ENCODE measurements at places on chromosomes 4 and X.

DNA sequence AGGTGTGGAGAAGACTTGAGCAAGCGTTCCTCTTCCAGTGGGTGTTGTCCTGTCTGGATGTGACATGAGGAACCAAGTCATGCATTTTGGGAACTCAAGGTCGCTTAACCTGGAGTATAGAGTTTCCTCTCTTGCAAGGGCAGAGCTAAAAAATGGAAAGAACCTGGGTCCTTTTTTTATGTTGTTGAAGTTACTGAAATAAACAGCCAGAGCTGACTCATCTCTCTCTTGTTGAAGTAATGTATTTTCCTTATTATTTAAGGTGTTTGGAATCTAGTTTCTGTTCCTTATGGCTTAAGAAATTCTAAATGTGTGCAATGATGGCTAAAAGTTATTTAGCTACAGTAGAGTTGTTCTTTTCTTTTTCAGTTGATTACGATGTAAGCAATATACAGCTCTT is 314.5 kb downstream of the CAMK2D start:
- no peak for DNase-seq

DNA sequence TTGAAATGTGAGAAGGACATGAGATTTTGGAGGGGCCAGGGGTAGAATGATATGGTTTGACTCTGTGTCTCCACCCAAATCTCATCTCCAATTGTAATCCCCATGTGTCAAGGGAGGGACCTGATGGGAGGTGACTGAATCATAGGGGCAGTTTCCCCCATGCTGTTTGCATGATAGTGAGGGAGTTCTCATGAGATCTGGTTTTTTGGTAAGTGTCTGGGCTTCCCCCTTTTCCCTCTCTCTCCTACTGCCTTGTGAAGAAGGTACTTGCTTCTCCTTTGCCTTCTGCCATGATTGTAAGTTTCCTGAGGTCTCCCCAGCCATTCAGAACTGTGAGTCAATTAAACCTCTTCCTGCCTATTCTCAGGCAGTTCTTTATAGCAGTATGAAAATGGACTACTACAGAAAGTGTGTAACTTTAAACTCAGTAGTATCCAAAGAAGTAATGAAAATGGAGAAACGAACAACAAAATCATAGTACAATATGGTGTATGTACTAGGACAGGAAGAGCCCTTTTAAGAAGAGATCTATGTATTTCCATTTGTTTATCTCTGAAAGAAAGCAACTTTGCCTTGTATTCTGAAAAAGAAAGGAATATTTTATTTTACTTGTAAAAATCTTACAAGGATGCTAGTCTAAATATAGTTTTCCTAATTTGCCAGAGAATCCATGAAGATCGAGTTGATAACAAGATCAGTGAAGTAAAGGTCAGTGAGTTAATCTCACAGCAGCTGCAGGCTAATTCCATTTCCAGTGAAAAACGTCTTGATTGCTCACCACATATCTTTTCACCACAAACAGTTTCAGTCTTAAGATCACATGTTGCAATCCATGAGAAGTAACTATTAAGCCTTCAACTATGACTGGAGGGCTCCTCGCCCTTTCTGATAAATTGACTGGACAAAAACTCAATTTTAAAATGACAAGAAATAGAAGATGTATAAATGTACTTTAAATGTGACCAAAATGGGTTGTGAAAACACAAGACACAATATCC is 20.5 kb downstream of the PKD2 start:
- no peak for DNase-seq

GRCh38 chrX:10296576-10296975 is 139.8 kb downstream of the CLCN4 start:
- DNase-seq = no peak

DNA sequence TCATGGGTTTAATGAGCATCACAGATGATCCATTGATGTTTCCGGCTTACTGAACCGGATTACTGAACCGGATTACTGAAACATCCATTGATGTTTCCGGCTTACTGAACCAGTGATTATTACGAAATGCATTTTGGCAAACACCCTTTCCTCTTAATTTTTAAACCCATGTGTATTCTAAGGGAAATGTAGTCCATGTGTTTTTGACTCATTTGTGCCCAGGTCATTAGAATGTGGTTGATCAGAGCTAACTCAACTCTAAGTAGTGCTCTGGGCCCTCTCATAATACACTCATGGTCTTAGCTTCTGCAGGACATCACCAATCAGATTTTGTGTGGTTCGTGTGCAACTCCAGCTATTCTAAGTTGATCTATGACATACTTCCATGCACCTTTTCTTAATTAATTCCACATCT is 141.6 kb downstream of the SPATA18 start:
- DNase-seq = no peak

DNA sequence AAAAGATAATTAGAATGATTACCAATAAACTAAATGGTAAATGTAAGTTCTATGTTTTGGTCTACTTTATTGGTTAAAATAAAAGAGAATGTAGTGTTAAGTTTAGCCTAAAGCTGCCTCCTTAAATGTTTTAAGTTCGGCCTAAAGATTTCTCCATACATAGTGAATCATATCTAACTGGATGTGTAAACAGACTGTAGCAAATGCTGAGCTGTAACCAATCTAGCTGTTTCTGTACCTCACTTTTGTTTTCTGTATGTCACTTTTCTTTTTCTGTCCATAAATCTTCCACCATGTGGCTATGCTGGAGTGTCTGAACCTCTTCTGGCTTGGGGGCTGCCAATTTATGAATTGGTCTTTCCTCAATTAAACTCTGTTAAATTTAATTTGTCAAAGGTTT is 121.2 kb downstream of the TBCK start:
- DNase-seq = no peak

DNA sequence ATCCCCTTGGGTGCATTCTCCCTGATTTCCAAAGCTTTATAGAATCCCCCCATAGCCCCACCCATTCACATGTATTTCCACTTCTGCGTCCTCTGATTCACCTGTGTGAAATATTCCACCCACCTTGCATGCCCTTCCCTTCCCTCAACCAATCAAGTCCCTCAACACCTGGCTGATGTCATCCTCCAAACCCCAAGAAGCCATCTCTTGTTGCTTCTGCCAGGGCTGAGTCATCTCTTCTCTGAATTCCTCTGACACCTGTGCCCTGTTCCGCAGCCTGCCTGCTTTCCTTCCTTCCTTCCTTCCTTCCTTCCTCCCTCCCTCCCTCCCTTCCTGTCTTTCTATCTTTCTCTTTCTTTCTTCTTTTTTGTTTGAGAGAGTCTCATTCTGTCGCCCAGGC is 9.9 kb downstream of the CRMP1 start:
- DNase-seq = no peak

- no peak for DNase-seq
Observed at GRCh38 chr4:128334256-128334655, 46.6 kb upstream of the PGRMC2 start.

- DNase-seq = no peak
Observed at GRCh38 chr4:78691971-78692821, 84.0 kb upstream of the BMP2K start.

- DNase-seq = no peak
Observed at GRCh38 chrX:71111141-71111843, at the start of gene IL2RG. Gene IL2RG (minus strand): TSS chrX:71111577. CDS start chrX:71111539, 38 bp downstream.

Measured in amygdala (tissue), 56 donors.